ENCODE measurements at places on chromosomes 12 and 14. TPM values are rescaled to one million over a fixed set of nuclear protein-coding genes. Genes with fewer than 3 reads are reported as not detected.

Gene KRT82
- total RNA-seq, result not detected

- no peak for DNase-seq
Measured at GRCh38 chr14:85764822-85765221, 234.9 kb downstream of the FLRT2 start.

DNA sequence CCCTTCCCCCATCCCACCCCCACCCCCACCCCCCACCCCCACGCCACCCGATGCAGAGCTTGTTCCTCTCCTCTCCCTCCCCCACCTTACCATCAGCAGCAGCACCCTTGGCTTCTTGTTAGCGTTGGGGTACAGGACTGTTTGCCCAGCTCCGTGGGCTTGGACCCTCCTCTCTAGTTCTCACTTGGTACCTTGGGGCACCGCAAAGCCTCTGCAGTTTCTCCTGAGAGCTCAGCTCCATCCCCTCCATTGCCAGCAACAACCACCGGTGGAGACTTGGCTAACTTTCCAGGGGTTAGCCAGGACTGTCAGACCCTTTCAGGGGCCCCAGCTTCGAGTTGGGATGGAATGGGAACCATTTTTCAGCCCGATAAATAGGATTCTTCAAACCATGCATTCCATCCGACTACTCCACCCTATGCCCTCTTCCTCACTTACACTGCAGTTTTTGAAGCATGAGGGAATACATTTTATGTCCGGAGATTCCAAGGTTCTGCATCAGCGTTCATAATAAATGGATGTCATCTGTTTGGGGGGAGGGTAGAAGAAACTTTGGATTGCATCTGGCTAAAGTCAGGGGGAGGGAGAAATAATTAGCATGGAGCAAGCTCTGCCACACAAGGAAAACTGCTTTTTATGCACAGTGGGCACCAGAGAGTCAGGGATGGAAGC, 1.1 kb downstream of the SCN8A start:
- no peak for DNase-seq

GRCh38 chr14:69333791-69334337, 64.2 kb downstream of the ERH start:
- DNase-seq, result no peak

DNA sequence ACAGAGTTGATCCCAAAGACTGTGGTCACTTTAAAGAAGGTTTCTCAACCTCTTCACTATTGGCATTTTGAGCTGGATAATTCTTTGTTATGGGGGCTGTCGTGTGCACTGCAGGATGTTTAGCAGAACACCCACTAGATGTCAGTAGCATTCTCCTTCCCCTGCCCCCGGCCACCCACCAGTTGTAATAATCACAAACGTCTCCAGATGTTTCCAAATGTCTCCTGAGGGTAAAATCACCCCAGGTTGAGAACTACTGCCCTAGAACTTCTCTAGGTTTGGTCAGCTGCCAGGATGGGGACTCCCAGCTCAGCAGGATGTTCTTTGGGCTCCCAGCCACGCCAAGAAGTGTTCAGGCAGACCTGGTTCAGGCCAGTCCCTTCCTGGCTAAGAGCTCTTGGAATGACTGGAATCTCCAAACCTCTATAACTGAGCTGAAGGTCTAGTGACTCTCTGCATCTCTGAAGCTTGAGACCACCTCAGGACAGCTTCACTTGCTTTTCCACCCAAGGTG, 12.5 kb upstream of the AJUBA start:
- DNase-seq, result no peak

DNA sequence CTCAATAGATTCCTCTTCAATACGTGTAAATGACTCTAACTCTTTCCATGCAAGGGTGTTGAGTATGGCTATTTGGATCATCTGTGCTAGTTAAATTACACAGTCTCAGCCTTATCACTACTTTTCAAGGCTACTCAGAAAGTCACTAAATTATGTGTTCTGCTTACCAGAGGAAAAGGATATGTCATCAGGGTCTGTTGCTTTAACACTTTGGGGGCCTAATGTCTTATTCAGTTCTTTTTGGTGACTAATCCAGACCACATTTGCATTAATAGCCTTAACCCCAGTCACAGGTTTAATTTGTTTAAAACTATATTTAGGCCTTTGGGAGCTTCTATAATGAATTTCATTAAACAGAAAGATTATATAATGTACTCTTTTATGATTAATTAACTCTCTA, 649.3 kb downstream of the RPS29 start:
- no peak for DNase-seq

- no peak for DNase-seq
Measured at GRCh38 chr14:105861985-105862465, 335.6 kb downstream of the TMEM121 start.

Data from gastrocnemius medialis (tissue), 4 donors.